Stimulated activated CD8-positive, alpha-beta memory T cell treated with anti-CD3 and anti-CD28 coated beads, Interleukin-4, amount 100 ng/mL, for 4 hours (primary cell): ENCODE measurements at places on chromosomes 1 and 21.

GRCh38 chr1:176195547-176195946 lies 11.5 kb downstream of the COP1 start:
- DNase-seq: no peak

DNA sequence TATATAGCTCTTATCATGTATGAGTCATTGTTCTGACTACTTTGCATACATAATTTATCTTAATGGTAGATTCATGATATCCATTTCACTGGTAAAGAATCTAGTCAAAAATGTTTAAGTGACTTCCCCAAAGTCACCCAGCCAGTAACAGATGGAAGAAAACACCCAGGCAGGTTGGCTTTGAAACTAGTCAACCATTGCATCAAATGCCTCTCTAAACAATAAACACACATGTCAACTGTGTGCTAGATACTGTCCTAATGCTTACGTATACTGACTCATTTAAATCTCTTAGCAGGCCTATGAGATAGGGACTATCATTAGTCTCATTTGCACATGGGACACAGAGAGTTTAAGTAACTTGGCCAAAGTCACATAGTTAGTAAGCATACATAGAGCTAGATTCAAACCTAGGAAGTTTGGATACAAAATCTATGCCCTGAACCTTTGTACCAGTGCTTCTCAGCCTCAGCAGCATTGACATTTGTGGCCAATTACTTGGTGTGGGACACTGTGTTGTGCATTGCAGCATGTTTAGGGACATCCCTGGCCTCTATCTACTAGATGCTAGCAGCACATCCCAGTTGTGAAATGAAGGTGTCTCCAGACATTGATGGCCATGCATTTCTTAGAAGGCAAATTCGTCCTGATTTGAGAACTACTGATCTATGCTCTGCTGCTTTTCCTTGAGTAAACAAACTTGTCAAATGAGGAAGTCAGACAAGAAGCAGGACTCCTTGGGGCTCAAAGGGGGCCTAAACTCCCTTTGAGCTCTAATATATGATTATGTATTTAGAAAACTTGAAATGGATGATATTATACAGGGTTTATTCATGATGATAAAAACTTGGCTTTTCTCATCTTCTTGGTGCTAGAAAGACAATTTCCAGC lies 316.3 kb downstream of the KCNH1 start:
- no peak for DNase-seq

- DNase-seq: no peak
These were observed 4.1 kb downstream of the COL6A1 start for GRCh38 chr21:45985471-45986315.

DNA sequence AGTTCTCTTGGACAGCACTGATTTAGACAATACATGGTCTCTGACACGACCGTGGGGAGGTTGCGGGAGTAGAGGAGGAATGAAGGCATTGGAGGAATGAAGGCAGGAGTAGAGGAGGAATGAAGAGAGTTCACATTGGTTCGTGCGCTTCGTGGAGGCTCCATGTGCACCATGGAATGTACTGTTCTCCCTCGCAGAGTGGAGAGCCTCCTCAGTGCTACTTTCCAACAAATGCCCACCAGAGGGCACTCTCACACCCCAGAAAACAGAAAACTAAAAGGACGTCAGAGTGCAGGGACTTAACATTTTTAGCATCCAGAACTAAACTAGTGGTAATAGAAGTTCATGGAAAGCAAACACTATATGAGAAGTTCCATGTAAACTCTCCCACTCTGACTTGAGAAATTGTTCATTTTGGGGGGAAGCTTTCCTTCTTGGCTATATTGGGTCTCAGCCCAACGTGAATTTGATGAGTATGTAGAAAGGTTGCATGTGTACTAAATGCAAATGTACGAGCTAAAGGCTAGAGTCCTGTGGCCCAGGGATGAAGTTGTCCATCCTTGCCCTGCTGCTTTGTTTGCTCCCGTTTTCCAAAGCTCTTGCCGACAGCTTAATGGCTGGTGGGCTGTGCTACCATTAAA lies 211.6 kb downstream of the LMX1A start:
- no peak for DNase-seq

DNA sequence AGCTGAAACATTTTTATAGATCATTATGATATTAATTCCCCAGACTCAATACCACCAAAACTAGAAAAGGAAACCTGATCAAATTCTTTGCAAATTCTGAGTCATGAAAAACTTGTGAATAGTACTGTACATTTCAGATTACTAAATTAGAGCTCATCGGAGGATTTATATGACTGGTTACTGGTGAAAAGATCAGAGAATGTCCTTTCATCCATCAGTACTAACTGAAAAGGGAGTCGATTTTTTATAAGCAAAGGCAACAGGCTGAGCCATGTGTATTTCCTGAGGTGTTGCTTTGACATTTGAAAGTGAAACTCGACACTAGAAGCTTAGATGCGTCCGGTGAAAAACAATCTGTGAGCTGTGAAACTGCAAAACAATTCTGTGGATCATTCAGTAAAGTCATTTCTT lies 155.7 kb downstream of the TNFSF18 start:
- no peak for DNase-seq

- no peak for DNase-seq
These were observed 200.4 kb downstream of the LYPLAL1 start for GRCh38 chr1:219374046-219374566.
